ELF-1 (cell line): ENCODE measurements at places on chromosomes 16 and 17.

DNA sequence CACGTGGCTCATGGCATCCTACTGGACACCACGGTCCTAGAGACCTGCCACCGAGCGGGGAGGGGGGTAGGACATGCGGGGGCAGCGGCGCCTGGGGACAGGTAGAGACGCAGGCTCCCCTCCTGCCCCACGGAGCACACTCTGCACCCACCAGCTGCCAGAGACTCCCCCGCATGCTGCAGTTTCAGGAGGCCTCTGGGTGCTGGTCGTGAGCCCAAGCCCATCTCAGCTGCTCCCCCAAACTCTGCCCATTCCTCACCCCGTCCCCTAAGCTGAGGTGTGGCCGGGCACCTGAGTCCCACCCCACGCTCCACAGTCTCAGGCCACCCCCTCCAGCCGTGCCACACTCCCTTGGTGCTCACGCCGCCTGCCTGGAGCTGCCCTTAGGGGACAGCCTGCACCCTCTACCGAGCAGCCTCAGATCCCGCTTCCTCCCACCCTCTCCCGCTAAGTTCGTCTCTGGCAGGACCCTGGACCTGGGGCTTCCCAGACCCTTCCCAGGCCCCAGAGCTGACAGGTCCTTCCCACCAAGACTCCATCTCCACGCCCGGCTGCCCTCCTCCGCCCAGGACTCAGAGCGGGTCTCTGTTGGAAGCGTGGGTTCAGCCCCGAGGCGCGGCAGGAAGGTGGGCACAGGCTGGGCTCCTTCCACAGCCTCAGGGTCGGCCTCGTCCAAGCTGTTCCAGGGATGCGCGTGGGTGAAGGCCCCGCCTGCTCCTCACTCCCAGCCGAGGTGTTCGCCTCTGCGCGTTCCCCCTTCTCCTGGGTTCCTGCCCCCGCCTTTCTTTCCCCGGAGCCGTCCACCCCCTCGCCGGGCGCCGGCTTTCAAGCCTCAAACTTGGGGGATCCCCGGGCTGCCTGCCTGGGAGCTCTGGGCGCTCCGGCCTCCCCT is 1.3 kb downstream of the RAB40B start:
- DNase-seq, result no peak

DNA sequence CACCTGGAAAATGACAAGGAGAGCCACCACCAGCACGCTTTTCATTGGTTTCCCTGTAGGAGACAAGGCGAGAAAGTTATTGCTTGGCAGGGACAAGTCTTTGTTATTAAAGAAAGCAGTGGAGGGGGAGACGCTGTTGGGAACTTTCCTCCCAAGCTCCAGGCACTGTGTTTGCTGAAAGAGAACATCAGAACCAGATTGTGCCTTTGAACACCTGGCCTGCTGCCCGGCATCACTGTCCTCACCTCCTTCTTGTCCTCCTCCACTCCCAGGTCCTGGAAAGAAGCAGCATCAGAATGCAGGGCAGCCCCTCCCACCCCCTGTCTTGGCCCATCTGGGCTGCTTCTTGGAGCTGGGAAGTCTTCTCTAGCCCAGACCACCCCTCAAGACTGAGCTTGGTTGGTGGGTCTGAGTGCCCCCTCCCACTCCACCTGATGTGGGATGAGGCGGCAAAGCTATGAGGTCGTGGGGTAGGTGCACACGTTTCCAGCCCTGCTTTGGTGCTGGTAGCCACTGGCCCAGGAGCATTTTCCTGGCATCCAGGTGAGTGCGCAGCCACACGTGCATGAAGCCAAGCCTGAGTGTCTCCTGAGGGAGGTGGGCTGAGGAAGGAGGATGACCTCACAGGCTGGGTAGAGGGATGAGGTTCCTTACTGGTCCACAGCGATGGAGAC is 6.2 kb downstream of the CCR7 start:
- no peak for DNase-seq

DNA sequence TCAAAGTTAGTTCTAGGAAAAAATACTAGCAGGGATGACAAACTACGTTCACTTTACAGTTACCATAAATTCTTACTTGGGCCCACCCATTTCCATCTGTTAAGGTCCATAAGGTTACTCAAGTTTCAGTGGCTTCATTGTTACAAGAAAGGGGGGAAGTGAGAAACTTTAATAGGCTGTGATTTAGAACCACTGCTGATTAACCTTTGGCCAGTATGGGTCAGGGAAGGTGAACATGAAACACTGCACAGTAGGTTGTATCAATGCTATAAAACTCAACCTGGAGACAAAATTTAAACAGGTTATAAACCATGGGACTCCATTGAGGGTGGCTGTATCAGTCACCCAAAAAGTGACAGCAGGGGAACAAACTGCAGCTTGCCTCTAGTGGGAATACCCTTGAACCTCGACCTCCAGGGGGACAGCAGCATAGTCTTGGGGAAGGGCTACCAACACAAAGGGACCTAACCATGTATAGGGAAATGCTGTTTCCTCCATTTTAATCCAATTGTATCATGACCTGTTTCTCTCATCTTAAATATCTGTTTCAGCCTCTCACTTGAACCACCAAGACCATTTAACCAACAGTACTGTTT is 10.4 kb downstream of the PTRH2 start:
- DNase-seq, result no peak

DNA sequence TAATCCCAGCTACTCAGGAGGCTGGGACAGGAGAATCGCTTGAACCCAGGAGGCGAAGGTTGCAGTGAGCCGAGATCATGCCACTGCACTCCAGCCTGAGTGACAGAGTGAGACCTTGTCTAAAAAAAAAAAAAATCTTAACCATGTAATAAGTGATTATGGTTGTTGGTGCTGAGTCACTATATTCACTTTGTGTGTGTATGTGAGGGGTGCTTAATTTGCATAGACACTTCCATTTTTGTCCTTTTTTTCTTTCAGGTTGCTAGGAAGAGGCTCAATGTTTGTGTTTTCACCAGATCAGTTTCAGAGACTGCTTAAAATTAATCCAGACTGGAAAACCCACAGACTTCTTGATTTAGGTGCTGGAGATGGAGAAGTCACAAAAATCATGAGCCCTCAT is 18.2 kb downstream of the METTL9 start:
- no peak for DNase-seq

GRCh38 chr16:4328046-4328781 is 12.3 kb downstream of the GLIS2 start:
- DNase-seq, result peak; percentile 86

GRCh38 chr17:36066365-36066985 is 2.4 kb downstream of the CCL18 start:
- DNase-seq, result no peak

- no peak for DNase-seq
Measured at GRCh38 chr16:10128397-10129258, 53.6 kb downstream of the GRIN2A start.

DNA sequence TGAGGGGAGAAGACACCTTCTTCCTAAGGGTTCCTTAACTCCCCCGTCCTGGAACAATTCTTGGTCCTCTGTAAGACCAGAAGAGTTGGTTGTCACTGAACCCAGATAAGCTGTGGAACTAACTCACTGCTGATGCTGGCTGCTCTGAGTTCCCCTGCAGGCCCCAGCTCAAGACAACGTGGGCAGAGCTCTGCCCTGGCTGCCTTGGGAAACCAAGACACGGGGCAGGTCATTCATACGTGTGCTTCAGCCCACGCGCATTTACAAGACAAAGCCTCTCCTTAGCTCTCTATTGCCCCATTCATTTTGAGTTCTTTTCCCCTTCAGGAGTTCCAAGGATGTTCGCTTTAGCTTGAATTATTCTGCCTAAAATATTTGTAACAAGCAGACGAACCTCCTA is 3.4 kb upstream of the NAT9 start:
- no peak for DNase-seq

DNA sequence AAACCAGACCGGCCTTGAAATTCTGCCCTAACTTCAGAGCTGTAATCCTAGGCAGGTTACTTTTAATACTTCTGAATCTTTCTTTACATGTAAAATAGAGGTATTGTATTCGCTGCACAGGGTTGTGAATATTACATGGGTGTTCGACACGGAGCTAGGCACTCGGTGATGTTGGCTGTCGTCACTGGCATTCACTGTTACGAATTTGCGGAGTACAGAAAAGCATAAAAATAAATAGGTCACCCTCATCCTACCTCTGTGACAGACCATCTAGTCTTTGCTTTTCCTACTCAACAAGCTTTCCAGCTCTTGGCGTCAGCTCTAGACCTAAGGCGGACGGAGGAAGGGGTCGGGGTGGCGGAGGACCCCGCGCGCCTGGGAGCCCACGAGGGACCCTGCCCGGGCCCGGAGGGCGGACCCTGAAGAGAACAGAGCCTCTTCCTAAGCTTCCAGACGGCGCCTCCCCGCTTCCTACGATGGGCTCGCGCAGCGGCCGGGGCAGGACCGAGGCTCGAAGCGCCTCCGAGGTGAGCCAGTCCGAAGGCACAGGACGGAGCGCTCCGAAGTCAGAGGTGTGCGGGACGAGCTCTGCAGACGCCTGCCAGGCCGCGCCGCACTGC is 879 bp upstream of the SPG7 start:
- no peak for DNase-seq

GRCh38 chr16:24972608-24973220 is 42.5 kb downstream of the ARHGAP17 start:
- no peak for DNase-seq

- DNase-seq, result no peak
Measured at GRCh38 chr16:279531-279930, 860 bp upstream of the ARHGDIG start.

GRCh38 chr16:11556945-11557720 is 29.6 kb downstream of the LITAF start:
- DNase-seq, result no peak

DNA sequence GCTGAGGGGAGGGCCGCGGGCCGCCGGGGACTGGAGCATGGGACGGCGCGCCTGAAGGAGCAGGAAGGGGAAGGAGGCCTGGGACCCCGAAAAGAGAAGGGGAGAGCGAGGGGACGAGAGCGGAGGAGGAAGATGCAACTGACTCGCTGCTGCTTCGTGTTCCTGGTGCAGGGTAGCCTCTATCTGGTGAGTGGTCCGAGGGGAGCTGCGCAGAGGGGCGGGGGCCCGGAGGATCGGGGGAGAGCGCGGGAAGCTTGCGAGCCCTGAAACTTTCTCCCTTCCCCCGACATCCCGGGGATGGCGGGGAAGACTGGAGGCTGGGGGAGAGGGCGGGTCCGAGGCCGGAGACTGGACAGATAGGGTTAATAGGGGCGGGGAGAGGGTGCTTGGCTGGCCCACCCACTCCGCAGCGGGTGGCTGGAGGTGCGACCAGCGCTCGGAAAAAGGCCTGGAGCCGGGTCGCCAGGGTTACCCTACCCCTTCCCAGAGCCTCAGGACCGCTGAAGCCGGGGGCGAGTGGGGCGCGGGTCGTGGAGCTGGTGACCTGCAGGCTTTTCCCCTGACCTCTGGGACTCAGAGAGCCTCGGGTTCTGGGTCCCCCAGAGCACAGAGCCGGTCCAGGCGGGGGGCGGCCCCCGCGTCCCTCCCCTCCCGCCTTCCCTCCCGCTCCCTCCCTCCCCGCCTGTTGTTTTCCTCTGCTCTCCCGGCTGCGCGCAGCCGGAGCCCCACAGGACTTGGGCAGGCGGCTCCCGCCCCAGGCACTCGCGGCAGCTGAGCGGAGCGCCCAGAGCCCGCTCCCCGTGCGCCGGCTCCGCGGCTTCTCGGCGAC is 631 bp downstream of the NXPH3 start:
- peak; percentile 85 for DNase-seq

DNA sequence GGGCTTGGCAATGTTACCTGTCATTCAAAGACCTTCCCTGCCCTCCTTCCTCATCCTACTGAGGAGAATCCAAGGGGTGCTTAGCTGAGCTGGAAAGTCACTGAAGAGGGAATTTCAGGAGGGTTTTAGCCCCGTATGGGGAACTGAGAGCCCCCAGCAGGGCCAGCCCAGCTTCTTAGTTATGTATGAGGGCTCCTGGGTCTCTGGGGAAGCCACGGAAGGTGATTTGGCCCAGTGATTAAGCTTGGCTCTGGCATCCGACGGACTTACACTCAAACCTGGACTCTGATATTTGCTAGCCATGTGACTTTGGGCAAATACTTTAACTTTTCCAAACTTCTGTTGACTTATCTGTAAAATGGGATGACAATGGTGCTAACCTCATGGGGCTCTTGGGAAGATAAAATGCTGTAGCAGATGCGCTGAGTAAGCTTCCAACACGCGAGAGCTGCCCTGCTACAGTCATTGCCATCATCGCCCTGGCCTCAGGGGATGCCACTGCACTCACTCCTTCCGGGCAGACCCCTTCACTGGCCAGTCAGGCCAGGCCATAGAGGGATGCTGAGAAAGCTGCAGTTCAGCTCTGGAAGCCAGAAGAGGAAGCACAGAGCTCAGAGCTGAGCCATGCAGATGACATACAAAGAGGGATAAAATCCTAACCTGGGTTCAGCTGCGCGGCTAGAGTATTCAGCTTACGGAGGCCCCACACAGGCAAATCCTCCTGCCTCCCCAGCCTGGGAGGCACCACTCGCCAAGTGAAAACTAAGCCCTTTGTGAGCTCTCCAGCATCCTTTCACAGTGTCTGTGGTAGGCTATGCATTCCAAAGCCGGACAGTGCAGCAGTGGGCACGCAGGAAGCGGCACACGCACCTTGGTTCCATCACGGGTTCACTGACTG is 44.9 kb upstream of the PIK3R6 start:
- no peak for DNase-seq
